ENCODE measurements at places on chromosomes 12 and 14.

- peak; percentile 61 for DNase-seq
Measured at GRCh38 chr12:116160231-116160630, 117.3 kb downstream of the MED13L start.

- DNase-seq, result no peak
Measured at GRCh38 chr12:85641796-85642195, 194.4 kb downstream of the RASSF9 start.

- no peak for DNase-seq
Measured at GRCh38 chr12:31210541-31210940, 115.4 kb downstream of the SINHCAF start.

- DNase-seq, result peak; percentile 11
Measured at GRCh38 chr14:61342932-61343331, 21.6 kb downstream of the PRKCH start.

DNA sequence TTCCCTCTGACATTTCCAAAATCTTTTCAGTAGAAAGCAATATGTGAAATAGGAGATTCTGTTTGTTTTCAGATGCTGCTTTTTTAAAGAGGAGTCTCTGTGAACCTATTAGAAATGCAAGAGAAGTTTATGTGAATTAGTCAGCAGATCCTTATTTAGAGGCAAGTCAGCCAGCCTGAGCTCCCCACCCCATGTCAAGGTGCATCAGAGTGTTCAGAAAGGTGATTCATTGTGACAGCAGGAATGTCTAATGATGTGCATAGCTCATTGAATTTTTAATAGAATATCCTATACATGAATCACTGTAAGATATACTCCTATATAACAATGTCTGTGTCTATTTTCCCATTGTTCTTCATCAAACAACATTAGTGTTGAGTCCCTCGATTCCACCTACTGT lies 1222.4 kb upstream of the USP15 start:
- no peak for DNase-seq

DNA sequence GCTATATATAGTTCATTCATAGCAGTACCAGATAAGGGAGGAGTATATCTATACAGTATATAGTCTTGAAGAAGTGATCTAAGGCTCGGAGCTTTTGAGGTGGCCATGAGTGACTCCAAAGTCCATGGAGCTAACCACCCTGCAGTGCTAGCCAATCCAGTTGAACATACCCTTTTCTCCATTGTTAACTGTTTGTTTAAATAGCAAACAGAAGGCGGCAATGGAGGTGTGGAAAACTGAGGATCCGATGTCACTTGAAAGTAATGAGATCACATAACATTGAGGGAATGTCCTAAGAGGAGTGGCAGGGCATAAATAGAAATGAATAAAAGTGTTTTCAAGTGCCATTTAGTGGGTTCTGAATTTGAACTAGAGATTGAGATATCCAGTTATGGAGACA lies 12.4 kb upstream of the SNAPC1 start:
- no peak for DNase-seq

- peak; percentile 21 for DNase-seq
Measured at GRCh38 chr14:24426150-24426911, 3.1 kb downstream of the CBLN3 start.

DNA sequence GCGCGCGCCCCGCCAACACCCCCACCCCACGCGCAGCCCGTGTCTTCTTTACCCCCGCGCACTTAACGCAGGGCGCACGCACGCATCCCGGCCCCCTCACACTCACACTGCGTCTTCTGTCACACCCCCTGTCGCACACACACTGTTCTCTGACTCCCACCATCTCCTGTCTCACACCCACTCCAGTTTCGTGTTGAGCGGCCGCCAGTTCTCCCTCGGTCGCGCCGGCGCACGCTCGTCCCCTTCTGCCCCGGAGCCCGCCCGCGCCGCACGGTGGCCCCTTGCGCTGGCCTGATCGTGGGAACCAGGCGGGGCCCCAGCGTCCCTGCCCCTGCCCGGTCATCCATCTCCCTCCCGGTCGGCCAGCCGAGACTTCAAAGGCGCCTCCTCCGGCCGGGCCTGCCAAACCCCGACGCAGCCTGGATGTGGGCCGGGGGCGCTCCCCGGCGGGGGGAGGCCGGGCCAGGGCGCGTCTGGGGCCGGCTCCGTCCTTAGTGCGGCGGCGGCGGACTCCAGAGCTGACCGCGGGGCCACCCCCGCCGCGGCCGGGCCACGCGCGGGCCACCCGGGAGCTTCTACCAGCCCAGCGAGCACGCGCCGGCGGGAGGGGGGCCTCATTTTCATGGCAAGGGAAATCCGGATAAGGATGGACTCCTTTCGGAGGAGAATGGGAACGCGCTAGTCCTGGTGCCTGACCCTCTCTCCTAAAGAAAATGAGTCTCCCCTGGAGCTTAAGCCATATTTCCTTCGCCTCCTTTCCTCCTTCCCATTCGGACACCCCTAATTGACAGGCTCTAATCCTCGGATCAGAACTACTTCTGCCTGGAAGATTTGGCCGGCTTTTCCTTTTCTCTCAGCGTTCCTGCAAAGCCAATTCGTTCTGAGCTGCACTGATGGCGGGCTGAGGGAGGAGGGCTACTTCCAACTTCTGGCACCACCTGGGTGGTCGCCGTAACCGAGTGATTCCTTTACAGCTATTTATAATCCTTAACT lies 82.0 kb upstream of the HMGA2 start:
- no peak for DNase-seq

DNA sequence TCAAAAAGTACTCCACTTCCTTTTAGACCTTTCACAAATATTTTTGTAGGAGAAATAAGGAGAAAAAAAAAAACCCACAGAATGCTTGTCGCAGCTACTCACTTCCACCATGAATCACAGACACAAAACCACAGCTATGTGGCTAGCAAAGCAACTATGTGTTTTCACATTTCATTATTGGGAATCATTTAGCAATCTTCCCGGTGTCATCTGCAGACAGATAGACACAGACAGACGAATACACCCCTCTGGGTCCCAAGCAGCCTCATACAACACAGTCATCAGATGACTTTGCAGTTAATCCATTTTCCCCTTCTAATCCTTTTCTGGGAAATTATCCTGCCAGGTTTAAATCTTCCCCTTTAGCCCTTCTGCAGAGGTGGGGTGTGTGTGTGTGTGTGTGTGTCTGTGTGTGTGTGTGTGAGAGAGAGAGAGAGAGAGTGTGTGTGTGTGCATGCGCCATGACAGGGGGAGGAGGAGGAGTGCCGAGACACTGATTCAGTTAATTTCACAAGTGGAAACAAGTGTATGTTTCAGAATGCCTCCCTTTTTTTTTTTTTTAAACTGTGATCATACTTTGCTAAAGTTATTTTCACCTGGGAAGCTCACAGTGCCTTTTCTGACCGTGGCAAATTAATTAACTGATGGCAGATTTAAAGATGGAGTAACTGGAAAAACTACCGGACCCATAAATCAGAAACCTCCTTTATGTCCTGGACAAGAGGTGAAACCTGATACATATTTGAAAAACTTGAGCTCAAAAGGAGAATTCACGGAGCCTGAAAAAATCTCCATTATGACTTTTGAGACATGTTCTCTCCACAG lies 39.9 kb downstream of the LTBP2 start:
- DNase-seq, result no peak

DNA sequence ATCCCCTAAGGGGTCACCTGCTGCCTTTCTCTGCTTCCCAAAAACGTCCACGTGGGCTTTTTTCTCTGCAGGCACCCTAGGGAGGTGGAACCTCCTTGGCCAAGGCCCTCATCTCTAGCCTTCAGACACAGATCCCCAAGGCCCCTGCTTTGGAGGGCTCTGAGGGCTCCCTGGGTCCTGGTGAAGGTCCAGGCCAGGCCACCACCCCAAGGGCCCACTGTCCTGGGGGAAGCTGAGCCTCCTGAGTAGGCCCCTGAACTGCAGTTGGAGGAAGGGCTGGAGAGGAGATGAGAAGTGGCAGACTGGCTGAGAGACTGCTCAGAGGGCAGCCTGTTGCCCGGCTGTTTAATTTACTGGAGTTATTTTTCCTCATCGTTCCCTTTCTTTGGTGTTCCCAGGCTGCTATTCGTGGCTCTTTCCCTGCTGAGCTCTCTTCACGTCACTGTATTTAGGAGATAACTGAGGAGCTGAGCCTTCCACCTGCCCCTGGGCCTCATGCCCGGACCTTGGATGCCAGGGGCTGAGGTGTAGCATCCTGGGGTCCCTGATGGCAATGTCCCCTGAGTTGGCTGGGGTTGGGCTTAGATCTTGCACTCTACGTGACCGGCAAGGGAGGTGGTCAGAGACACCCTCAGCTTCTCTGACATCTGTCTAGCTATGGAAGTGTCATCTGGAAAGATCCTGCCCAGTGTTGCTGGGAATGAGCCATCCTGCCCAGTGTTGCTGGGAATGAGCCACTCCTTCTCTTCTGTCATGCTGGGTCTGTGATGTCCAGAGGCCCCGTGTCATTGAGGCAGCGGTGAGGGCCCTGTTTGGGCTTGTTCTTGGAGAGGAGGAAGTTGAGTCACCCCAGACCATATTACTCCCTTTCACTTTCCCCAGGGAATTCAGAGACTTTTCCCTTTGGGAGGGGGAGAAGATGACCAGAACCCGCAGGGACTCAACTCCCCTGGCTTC lies 139.8 kb downstream of the TSPAN9 start:
- DNase-seq, result no peak

GRCh38 chr14:70821584-70822529 lies 12.5 kb upstream of the MAP3K9 start:
- DNase-seq, result no peak

DNA sequence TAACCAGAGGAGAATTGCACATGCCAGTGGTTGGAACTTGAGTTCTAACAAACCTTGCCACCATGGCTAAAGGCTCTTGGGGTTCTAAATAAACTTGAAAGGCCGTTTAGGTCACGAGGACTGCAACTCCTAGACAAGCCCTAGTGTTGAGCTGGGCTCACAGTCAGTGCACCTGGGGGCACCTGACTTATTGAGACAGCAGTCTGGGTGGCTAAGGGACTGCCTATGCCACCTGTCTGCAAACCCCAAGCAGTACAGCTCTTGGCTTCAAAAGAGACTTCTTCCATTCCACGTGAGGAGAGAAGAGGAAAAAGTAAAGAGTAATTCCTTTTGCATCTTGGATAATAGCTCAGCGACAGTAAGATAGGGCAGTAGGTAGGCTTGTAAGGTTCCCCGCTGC lies 765.6 kb upstream of the FOXG1 start:
- no peak for DNase-seq

- peak; percentile 86 for DNase-seq
Measured at GRCh38 chr12:8890313-8891085, 23.8 kb upstream of the PHC1 start.

- peak; percentile 82 for DNase-seq
Measured at GRCh38 chr14:55446127-55446736, 5.8 kb upstream of the TBPL2 start.

- no peak for DNase-seq
Measured at GRCh38 chr12:42669553-42669952, 80.0 kb upstream of the PRICKLE1 start.

DNA sequence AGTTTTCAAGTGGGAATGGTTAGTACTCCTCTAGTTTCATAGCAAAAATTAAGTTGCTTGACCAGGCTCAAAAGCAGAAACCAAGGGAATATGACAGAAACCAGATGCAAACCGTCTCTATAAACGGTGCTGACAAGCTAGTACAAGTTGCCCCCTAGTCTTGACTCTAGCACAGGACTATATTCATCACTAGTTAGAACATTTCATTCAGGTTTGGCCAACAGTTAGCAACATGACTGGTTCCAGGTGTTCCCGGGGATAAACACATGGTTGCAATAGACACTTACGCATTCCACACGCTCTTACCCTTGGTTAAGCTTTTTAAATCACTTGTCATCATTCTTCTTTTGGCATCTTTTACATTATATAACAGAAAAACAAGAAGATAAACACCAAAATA lies 103.6 kb downstream of the SCFD1 start:
- DNase-seq, result no peak

DNA sequence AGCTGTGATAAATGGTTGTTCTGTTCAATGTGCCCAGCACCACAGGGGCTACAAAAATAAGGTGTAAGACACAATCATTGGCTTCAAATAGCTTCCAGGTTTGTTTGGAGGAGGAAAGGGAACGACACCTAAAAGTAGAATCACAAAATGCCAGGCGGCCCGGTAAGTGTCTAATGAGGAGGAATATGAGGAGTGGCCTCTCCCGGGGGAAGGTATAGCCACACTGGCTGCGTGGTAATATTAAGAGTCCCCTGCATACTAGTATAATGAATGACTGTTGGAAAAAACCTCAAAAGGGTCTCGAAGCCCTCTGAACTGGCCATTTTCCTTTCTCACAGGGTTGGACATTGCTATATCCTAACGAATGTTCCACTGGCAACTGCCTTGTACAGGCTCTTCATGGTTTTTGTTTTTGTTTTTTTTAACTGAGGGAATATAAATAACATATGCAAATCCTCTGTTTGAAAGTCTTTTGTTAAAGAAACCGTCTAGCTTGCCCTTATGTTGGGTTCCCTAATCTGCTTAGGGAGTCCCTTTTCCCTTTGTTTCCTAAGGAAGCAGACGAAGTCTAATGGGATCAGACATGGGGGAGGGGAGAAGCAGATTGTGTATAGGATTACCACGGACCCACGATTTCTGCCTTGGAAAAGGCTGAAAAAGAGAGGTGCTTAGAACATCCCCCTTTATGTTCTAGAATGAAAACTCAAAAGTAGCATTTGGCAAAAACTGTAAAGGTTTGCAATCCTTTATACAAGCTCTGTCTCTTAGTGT lies 4.2 kb downstream of the CCDC60 start:
- DNase-seq, result no peak

DNA sequence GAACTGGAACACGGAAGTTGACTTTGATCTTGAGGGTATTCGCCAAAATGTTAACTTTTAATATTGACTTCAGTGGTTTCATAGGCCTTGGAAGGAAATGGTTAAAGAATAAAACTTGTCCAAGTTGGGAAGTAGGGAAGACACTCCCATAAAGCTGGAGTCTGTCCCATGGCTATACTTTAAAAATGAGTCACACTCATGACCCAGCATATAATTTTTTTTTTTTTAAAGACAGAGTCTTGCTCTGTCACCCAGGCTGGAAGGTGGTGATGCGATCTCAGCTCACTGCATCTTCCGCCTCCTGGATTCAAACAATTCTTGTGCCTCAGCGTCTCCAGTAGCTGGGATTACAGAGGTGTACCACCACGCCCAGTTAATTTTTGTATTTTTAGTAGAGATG lies 19.6 kb downstream of the TMPRSS12 start:
- no peak for DNase-seq

- no peak for DNase-seq
Measured at GRCh38 chr12:57514720-57515407, 5.5 kb downstream of the DDIT3 start.

DNA sequence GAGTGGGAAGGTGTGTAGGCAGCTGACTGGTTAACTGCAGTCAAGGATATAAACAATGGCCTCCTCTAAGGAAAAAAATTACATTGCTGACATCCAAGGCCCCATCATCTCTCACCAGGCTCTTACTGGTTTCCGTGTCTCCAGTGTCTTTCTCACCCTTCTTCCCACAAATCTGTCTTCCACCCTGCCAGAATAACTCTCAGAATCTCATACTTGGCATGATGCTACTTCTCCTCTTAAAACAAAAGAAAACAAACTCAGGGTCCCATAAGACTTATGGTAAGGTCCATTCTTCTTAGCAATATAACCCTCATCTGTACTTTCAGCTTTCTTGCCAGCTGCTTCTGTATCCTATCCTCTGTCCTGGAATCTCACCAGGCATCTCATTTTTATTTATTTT lies 68.9 kb downstream of the SUSD6 start:
- DNase-seq, result no peak
